GM04504 (cell line): ENCODE measurements at places on chromosomes 1 and 21.
A peak's percentile ranks its signal among the peaks of the same experiment; 100 is the strongest.

- no peak for DNase-seq
These were observed 9.1 kb downstream of the IBA57 start for GRCh38 chr1:228174482-228175315.

GRCh38 chr1:178094739-178095645 is 1.1 kb downstream of the RASAL2 start:
- peak; percentile 36 for DNase-seq

DNA sequence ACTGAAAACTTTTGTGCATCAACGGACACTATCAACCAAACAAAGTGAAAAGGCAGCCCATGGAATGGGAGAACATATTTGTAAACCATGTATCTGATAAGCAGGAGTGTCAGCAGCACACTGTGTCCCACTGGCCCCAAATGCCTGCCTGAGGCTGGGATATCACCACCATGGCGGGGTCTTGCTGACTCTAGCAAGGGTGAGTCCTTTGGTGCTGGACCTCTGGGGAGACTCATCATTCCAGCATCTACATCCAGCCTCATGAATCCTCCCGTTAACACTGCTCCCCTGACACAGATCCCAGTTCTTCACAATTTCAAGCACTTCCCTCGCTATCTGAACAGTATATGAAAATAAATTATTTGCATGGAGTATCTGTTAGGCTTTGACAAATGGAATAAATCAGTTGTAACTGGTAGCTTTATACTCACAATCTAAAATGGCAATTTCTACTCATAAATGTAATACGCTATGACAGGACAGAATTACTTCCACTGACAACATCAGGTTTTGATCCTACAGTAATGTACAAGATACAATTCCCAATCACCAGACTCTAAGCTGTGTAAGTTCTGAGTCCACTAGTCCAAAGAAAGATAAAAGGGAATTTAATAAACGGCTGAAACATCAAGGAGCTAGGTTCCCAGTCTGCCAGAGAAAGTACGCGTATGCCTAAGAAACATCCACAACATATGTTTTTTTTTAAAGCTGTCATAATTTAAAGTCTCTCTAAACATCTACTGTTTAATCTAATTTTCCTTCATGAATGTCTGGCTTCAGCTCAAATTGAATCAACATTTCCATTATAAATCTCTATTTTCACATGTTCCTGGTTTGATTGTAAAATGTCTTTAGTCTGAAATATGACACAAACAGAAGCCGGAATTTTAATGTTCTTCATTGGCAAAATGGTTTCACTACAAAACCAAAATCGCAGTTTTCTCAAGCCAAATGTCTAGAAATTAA is 95.1 kb downstream of the SIPA1L2 start:
- DNase-seq = no peak

DNA sequence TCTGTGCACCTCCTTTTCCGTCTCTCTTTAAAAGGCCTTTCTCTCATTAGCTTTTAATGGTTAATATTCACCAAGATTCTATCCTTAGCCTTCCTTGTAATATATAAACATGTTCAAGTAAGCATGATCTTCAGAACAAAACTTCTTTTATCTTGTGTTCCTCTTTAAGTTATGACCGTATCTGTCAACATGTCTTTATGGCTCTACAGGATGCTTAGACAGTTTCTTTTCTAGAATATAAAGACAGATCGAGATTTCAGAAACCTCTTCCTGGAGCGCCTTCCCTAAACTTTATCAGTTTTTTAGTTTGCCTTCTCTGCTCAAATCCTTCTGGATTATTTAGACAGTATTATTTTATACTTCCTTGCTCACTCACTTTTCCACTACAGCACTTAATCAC is 7.2 kb downstream of the RO60 start:
- no peak for DNase-seq

DNA sequence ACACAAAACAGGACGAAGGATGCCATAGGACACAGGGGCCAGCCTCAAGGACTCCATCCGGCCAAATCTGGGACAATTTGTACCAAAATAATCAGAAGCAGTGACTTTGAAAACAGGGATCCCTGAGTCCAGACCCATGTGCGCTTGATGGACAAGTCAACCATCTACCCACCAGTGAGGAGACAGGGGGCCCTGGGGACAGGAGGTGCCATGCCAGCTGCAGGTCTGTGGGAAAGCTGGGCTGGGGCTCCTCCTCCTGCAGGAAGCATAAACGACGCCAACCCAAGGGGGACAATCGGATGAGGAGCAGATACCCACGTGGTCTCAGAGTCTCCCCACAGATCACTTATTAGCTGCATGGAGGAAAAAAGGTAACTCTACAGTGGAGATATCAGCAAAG is 50.6 kb downstream of the NPHP4 start:
- DNase-seq = no peak

GRCh38 chr21:33978585-33978984 is 63.0 kb upstream of the ATP5PO start:
- DNase-seq = no peak

GRCh38 chr1:247357052-247357780 is 25.5 kb upstream of the ZNF496 start:
- no peak for DNase-seq

- DNase-seq = no peak
These were observed 36.8 kb downstream of the DHCR24 start for GRCh38 chr1:54850069-54850730.

DNA sequence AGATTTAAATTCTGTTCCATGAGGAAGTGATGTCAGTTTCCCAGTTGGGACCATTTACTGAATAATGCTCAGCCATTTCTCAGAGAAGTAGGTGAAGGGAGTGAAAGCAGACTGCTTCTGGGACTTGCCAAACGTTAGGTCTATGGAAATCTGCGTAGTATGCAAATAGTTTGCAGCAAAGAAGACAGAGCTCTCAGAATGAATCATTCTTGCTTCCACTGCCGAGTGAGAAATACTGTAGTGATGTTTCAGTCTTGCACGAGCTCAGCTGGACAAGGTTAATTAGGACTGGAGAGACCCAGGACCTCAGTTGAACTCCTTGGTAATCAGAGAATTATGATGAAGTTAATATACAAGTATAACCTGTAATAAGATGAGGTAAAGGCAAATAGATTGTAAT is 317.7 kb upstream of the DAB1 start:
- no peak for DNase-seq

DNA sequence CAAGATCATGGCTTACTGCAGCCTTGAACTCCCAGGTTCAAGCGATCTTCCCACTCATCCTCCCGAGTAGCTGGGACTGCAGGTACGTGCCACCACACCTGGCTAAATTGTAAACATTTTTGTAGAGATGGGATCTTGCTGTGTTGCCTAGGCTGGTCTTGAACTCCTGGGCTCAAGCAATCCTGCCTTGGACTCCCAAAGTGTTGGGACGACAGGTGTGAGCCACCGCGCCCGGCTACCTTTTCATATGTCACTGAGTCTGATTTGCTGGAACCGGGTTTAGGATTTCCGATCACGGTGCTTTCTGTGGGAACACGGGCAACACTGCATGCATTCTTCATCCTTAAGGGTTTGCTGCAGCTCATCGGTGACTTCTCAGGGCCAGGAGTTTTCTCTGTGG is 32.2 kb upstream of the PCBP3 start:
- DNase-seq = no peak

DNA sequence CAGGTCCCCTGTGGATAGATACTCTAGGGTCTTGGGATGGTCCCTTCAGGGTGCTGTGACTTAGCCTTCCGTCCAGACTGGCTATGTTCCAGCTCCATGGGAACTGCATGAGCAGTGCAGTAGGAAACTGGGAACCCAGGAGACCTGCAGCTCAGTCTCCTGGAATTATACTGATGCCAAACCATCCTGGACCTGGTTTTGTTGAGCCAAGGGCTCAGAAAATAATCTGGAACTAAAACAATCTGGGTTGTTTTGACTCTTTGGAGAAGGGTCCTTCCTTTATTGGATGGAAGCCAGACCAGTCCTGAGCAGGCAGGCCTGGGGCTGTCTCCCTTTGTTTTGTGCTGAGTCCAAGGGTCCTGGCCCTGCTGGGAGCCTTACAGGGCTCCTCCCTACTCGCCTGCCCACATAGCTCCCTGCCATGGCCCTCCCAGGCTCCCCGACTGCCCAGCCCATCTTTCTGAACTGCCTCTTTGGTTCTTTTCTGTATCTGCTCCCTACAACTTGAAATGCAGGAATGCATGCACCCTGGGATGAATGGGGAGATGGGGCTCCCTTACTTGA is 1.2 kb downstream of the IPO13 start:
- DNase-seq = no peak

DNA sequence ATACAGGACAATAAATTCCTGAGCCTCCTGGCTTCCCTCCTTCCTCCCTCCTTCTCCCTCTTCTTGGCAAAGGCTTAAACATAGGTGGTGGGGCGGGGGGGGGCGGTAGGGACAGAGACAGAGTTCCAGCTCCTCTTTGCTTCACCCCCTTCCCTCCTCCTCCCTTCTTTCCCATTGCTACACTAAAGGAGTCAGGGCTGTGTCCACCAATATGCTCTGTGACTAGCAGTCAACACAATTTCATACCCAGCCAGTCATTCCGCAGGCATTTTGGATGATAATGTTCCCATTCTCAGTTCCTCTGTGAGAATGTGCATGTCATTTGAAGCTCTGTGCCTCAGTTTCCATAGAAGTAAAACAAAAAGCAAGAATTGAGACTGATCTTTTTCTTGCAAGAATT is 1.7 kb downstream of the LMOD1 start:
- DNase-seq = no peak

DNA sequence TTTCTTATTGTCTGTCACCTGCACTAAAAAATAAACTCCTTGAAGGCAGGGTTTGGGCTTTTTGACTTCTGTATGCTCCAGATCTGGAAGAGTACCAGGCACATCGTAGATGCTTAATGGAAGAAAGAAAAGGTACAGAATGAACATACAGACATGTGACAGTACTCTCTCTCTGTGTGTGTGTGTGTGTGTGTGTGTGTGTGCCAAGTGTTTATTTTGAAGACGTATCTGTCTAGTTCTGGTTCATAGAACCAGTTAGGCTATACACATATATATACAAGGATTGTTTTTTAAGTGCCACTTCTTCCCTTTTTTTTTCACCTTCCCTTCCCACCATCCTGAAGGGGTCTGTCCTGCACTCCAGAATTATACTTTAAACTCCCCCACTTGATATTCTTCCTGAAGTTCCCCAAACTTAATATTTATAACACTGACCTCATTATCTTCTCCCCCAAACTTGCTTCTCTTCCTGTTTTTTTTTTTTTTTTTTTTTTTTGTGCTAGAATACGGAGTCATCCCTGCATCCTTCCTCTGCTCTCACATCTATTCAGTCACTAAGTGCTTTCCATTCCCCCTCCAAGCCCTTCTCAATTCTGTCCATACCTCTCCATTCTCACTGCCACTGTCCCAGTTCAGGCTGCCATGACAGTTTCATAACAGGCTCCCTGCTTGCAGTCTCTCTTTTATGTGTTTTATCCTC is 5.4 kb upstream of the KCNA3 start:
- no peak for DNase-seq

- DNase-seq = peak; percentile 53
These were observed 52.2 kb upstream of the TARBP1 start for GRCh38 chr1:234531151-234531635.

GRCh38 chr1:64107118-64107519 is 96.3 kb upstream of the UBE2U start:
- no peak for DNase-seq

DNA sequence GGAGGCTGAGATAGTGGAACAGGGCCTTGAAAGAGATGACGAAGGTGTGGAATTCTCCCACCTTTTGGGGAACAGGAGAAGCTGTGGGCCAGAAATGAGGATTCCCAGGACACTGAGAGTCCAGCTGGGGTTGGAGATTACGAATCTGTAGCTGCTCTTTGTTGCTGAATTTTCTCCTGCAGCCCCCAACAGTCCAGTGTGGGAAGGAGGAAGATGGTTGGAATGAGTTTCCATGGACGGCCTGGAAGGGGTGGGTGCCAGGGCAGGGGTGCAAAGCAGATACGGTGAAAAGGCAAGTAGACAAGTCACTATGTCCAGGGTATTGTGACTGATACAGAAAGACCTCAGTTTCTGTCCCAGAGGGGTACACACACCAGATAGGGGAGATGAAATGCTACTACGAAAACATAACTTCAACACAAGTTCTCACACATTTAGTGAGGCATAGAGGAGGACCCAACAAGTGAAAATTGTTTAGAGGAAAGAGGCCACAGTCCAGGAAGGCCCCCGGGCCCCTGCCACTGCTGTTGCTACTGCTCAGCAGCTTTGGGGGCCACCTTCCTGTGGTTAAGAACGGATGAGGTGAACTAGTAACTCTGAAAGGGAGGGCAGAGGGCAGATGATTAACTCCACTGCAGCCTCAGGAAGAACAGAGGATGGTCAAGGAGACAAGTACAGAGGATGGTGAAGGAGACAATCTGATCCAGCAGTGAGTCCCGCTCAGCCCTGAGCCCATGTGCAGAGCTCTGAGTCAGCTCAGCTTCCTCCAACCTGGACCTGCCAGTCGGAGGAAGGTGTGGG is 7.3 kb downstream of the CD244 start:
- no peak for DNase-seq

DNA sequence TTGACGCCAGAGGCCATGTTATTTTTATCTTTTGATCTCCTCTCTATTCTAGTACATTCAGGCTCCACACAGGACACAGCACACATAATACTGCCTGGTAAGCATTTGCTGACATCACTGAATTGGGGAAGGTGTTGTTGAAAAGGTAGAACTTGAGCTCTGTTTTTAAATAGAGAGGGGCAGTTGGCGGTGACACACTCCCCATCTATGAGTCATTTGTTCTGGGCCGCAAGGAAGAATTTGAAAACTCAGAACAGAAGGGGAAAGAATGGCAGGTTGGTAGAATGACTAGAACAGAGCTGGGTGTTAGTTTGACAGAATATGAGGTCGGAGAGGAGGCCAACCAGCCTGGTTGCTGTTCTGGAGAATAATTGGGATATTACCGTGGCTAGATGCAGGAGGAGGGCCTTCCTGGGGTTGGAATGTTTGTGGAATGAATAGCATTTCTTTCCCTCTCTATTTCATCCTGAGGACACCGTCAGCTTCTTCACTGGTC is 52.1 kb upstream of the ERRFI1 start:
- no peak for DNase-seq

DNA sequence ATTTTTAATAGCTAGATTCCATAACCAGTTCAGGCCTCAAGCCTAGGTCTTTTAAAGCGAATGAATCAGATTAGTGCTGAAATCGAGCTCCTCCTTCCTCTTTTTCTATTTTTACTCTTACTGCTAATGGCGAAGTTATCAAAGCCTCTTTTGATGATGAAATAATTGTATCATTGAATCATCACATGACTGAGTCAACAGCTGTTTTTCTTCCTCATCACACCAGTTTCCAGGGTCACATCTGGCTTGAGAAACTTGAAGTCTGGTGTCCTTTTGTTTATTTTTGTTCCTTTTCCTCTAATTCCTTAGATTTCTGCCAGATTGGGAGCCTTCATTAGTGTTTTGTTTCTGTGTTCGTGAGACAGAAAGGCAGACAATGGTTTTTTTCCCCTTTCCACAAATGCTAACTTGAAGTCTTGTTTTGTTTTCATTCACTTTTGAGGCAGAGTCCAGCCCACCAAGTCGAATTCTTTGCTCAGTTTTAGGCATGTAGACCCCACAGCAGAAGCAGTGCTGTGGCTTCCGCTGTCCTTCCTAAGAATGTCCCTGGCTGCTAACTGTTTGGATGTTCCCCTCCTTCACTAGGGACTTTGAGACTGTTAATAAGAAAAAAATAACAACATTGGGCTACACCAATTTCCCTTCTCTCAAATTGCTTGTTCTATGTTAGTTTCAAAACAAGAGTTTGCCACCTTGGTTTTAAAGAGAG is 51.9 kb upstream of the FMOD start:
- peak; percentile 65 for DNase-seq

- DNase-seq = no peak
These were observed 2.5 kb upstream of the BMP8A start for GRCh38 chr1:39488793-39489566.

GRCh38 chr21:45494851-45495680 is 47.2 kb downstream of the SLC19A1 start:
- no peak for DNase-seq

- DNase-seq = no peak
These were observed 8.3 kb downstream of the ASAP3 start for GRCh38 chr1:23475641-23476040.
